Thymus (tissue), 14 donors: ENCODE measurements at places on chromosomes 1 and 21. TPM values are rescaled to one million over a fixed set of nuclear protein-coding genes. Genes with fewer than 3 reads are reported as not detected.

The SRGAP2B gene
- 10.3 TPM for total RNA-seq

The FCGR3A gene
- 9.0 TPM for total RNA-seq

The NT5C1A gene
- total RNA-seq: 0.09 TPM

The NR5A2 gene
- 0.76 TPM for total RNA-seq

The NIBAN1 gene
- total RNA-seq: 14.3 TPM

The RGS18 gene
- total RNA-seq: 8.8 TPM

- H3K36me3 ChIP-seq: peaks cover 43% of the 10 kb centered on the region
- H3K4me1 ChIP-seq: no peaks in the 10 kb centered on the region
- DNase-seq: no peak
Observed at GRCh38 chr1:77706321-77706720, 23.9 kb upstream of the ZZZ3 start.

GRCh38 chr1:6572653-6573383, 7.0 kb upstream of the ZBTB48 start:
- H3K27ac ChIP-seq: no peak overlapping the region
- DNase-seq: no peak
- H3K36me3 ChIP-seq: no peaks in the 10 kb centered on the region
- H3K27me3 ChIP-seq: no peaks in the 10 kb centered on the region
- H3K4me1 ChIP-seq: no peaks in the 10 kb centered on the region

DNA sequence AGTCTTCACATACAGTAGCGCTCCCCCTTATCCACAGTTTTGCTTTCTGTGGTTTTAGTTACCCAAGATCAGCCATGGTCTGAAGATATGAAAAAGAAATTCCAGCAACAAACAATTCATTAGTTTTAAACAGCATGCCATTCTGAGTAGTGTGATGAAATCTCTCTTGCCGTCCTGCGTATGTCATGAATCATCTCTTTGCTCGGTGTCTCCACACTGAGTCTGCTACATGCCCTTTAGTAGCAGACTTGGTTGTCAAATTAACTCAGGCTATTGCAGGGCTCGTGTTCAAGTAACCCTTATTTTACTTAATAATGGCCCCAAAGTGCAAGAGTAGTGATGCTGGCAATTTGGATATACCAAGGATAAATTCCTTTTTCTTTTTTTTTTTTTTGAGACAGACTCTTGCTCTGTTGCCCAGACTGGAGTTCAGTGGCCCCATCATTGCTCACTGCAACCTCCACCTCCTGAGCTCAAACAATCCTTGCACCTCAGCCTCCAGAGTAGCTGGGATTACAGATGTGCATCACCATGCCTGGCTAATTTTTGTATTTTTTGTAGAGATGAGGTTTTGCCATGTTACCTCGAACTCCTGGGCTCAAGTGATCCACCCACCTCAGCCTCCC, 22.6 kb downstream of the PHACTR4 start:
- peaks cover 3% of the 10 kb centered on the region for H3K36me3 ChIP-seq
- H3K27me3 ChIP-seq: no peaks in the 10 kb centered on the region
- no peak overlapping the region for H3K4me3 ChIP-seq
- DNase-seq: no peak

- H3K27me3 ChIP-seq: no peaks in the 10 kb centered on the region
- no peak overlapping the region for H3K4me3 ChIP-seq
- no peak overlapping the region for H3K27ac ChIP-seq
- no peak for DNase-seq
Observed at GRCh38 chr1:235675152-235675890, 25.7 kb upstream of the GNG4 start.

DNA sequence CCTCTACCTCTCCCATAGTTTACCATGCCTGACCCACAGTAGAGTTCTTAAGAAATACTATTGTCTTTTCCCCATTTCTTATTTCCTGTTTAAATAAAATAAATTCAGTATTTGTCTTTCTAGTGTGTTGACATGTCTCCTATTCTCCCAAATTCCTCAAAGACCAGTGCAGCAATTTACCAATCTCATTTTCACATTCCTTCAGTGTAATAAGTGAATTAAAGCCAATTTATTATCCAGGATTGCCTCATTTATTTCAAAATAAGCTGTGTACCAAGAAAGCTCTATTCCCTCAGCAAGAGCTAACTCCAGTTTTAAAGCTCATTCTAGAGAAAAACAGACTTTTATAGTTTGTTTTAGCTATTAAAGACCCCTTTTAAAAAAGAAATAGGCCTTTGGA, 49.9 kb downstream of the DISC1 start:
- H3K36me3 ChIP-seq: no peaks in the 10 kb centered on the region
- no peaks in the 10 kb centered on the region for H3K27me3 ChIP-seq
- H3K27ac ChIP-seq: no peak overlapping the region
- H3K4me1 ChIP-seq: no peaks in the 10 kb centered on the region

GRCh38 chr1:7421471-7422075, 349.5 kb upstream of the VAMP3 start:
- H3K4me1 ChIP-seq: no peaks in the 10 kb centered on the region
- H3K27ac ChIP-seq: no peak overlapping the region
- no peaks in the 10 kb centered on the region for H3K36me3 ChIP-seq
- DNase-seq: no peak

DNA sequence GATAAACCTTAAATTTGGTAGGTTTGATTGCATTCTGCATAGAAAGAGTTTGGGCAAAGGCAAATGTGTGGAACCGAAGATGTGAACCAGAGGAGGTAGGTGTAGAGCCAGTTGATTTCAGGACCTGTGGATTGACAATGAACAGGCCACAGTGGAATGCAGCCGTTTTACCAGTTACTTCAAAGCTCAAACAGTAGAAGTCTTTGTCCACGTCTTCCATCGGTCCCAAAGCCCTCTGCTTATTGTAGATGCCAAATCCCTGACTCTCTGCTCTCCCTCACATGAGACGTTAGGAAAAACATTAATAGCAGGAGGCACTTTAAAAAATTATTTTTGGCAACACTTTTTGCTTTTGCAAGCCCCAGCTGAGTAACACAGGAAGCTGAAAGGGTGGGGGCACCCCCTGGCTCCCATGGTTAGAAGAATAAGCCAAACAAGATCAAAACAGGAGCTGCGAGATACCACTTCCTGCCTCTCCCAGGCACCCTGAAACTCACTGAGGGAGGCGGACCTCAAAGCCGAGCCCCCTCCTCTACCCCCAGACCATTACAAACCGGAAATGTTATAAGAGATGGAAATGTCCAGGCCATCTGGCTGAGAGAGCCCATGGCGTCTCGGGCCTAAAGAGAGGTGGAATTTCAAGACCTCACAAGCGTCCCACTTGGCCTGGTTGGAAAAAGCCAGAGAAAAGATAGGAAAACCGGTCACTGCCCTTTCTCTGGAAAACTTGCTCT, 13.5 kb downstream of the TRAF3IP3 start:
- H3K27ac ChIP-seq: peak overlapping the region; percentile 93
- peaks cover 47% of the 10 kb centered on the region for H3K36me3 ChIP-seq
- peaks cover 31% of the 10 kb centered on the region for H3K4me1 ChIP-seq
- peak overlapping the region; percentile 61 for H3K4me3 ChIP-seq
- no peaks in the 10 kb centered on the region for H3K27me3 ChIP-seq

- peaks cover 29% of the 10 kb centered on the region for H3K27me3 ChIP-seq
- H3K27ac ChIP-seq: no peak overlapping the region
- no peaks in the 10 kb centered on the region for H3K36me3 ChIP-seq
- no peak overlapping the region for H3K4me3 ChIP-seq
- DNase-seq: no peak
- H3K4me1 ChIP-seq: no peaks in the 10 kb centered on the region
Observed at GRCh38 chr1:29478879-29479278, 242.6 kb downstream of the PTPRU start.

DNA sequence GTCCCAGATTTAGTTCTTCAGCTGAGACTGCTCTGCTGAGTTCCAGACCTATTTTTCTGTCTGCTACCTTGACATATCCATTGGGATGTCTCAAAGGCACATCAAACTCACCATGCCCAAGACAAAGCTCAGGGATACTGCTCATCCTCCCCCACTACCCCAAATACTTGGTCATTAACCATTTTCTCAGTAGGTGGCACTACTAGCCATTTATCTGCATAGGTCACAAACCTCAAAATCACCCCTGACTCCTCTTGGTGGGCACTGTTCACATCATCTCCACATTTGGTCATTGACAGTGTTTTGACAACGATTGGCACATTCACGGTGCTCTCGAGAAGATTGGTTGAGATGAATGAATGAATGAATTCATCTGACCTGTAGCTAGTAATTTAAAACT, 32.1 kb downstream of the CACNA1S start:
- H3K27me3 ChIP-seq: peaks cover 6% of the 10 kb centered on the region
- H3K36me3 ChIP-seq: no peaks in the 10 kb centered on the region
- no peak overlapping the region for H3K4me3 ChIP-seq

GRCh38 chr21:31558189-31558961, 101.1 kb upstream of the SOD1 start:
- peak; percentile 60 for DNase-seq
- peak overlapping the region; percentile 84 for H3K4me3 ChIP-seq

DNA sequence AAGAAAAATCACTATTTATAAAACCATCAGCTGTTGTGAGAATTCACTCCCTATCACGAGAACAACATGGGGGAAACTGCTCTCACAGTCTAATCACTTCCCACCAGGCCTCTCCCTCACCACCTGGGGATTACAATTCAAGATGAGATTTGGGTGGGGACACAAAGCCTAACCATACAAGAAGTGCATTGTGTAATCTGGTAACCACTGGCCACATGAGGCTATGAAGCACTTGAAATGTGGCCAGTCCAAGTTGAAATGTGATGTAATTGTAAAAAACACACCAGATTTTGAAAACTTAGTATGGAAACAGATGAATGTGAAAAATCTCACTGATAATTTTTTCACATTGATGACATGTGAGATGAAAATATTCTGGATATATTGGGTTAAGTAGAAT, 293.8 kb downstream of the TTLL7 start:
- no peak for DNase-seq
- H3K27me3 ChIP-seq: no peaks in the 10 kb centered on the region
- H3K4me1 ChIP-seq: peaks cover 33% of the 10 kb centered on the region
- H3K4me3 ChIP-seq: no peak overlapping the region

- no peaks in the 10 kb centered on the region for H3K27me3 ChIP-seq
- H3K27ac ChIP-seq: no peak overlapping the region
- H3K36me3 ChIP-seq: no peaks in the 10 kb centered on the region
- no peaks in the 10 kb centered on the region for H3K4me1 ChIP-seq
Observed at GRCh38 chr1:56978819-56979218, 13.0 kb upstream of the C8B start.

- H3K36me3 ChIP-seq: no peaks in the 10 kb centered on the region
- H3K4me1 ChIP-seq: no peaks in the 10 kb centered on the region
Observed at GRCh38 chr1:182054698-182055326, 6.7 kb downstream of the ZNF648 start.

- H3K4me1 ChIP-seq: peaks cover 10% of the 10 kb centered on the region
- no peak overlapping the region for H3K4me3 ChIP-seq
- no peaks in the 10 kb centered on the region for H3K36me3 ChIP-seq
- H3K27me3 ChIP-seq: no peaks in the 10 kb centered on the region
- no peak overlapping the region for H3K27ac ChIP-seq
- no peak for DNase-seq
Observed at GRCh38 chr1:245054507-245055270, 100.1 kb upstream of the KIF26B start.

DNA sequence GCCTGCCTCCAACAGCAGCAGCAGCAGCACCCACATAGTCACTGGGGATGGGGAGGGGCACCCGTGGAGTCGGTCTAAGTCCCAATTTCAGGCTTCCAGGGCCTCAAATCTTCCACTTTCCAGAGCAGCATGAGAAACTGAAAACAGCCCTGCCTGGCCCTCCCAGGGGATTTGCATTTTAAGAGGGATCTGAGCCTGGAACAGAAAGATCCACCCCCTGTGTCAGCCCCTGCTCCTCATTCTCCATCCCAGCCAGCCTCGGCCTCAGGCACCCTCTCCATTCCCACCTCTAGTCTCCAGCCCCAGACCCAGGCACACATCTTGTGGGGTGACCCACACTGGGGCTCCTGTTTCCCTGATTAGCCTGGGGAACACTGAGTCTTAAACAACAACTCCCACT, 51.8 kb downstream of the FBXO2 start:
- DNase-seq: no peak
- H3K4me3 ChIP-seq: no peak overlapping the region
- no peaks in the 10 kb centered on the region for H3K27me3 ChIP-seq
- no peaks in the 10 kb centered on the region for H3K36me3 ChIP-seq

DNA sequence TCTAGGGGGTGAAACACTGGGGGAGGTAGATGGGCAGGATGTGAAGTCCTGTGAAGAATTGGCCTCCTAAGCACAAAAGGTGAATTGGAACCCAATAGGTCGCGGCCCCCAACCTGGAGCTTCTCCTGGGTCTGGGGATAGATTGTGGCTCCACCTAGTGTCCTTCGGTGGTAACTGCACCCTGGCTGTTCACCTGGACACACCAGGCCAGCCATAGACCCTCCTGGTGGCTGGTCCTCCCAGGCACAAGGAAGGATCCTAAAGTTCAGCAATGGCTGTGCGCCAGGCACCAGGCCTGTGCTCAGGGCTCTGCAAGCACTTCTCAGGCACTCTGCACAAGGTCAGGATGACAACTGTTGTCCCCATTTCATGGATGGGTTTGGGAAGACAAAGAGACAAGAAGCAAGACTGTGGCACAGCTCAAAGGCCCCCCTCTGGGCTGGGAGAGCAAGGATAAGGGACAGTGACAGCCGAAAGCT, 13.5 kb downstream of the ESPN start:
- peaks cover 55% of the 10 kb centered on the region for H3K27me3 ChIP-seq
- no peaks in the 10 kb centered on the region for H3K36me3 ChIP-seq
- no peak overlapping the region for H3K27ac ChIP-seq
- DNase-seq: peak; percentile 34

DNA sequence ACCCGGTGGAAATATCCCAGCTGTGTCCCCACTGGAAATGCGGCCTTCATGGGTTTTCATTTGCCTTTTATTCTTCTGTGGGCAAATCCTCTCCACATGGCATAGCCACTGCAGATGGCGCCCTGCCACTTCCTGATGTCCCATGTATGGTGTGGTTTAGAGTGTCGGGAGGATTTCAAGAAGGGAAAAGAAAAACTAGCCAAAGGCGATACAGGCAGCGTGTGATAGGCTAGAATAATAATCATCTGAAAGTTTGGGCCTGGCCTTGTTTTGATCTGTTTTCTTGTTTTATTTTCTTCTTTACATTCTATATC, 123.6 kb downstream of the PEX14 start:
- H3K4me3 ChIP-seq: no peak overlapping the region
- H3K27ac ChIP-seq: no peak overlapping the region
- no peaks in the 10 kb centered on the region for H3K4me1 ChIP-seq
- no peaks in the 10 kb centered on the region for H3K27me3 ChIP-seq

GRCh38 chr1:154863315-154864174, 6.5 kb downstream of the KCNN3 start:
- peaks cover 30% of the 10 kb centered on the region for H3K27me3 ChIP-seq
- no peak overlapping the region for H3K27ac ChIP-seq
- no peak overlapping the region for H3K4me3 ChIP-seq
- peaks cover 46% of the 10 kb centered on the region for H3K4me1 ChIP-seq
- no peak for DNase-seq

DNA sequence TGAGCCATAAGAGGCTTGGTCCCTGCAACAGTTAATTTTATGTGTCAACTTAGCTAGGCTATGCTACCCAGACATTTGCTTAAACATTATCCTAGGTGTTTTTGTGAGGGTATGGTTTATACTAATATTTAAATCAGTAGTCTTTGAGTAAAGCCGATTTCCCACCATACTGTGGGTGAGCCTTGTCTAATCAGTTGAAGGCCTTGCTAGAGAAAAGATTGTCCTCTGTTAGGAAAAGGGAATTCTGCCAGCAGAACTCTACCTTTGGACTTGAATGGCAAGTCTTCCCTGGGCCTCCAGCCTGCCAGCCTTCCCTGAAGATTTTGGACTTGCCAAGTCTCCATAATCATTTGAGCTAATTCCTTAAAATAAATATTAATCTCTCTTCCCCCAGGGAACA, 23.9 kb downstream of the RHBDL2 start:
- H3K4me1 ChIP-seq: no peaks in the 10 kb centered on the region
- H3K27ac ChIP-seq: no peak overlapping the region
- no peaks in the 10 kb centered on the region for H3K27me3 ChIP-seq

- no peak overlapping the region for H3K4me3 ChIP-seq
- H3K27me3 ChIP-seq: no peaks in the 10 kb centered on the region
- H3K36me3 ChIP-seq: peaks cover 45% of the 10 kb centered on the region
- H3K27ac ChIP-seq: no peak overlapping the region
- DNase-seq: no peak
Observed at GRCh38 chr1:11799896-11800295, 5.9 kb downstream of the MTHFR start.
